ENCODE measurements at places on chromosomes 12 and 14.
A peak's percentile ranks its signal among the peaks of the same experiment; 100 is the strongest.

DNA sequence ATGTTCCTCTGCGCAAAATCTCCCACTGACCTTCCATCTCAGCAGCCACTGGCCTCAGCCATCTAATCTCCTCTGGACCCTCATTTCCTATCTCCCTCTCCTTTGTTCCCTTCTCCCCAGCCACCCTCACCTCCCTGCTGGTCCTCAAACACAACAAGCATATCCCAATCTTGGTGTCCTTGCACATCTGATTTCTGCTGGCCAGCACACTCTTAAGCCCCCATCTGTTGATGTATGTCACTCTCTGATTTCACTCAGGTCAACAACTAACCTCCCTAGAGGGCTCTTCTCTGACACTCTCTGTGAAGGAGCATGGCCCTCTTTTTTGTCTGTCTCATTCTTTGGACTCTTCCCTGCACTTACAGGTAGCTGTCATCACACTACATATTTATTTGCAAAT lies 25.6 kb downstream of the PPM1H start:
- no peak for DNase-seq

- DNase-seq = no peak
These were observed 50.4 kb upstream of the OVCH1 start for GRCh38 chr12:29547864-29548263.

DNA sequence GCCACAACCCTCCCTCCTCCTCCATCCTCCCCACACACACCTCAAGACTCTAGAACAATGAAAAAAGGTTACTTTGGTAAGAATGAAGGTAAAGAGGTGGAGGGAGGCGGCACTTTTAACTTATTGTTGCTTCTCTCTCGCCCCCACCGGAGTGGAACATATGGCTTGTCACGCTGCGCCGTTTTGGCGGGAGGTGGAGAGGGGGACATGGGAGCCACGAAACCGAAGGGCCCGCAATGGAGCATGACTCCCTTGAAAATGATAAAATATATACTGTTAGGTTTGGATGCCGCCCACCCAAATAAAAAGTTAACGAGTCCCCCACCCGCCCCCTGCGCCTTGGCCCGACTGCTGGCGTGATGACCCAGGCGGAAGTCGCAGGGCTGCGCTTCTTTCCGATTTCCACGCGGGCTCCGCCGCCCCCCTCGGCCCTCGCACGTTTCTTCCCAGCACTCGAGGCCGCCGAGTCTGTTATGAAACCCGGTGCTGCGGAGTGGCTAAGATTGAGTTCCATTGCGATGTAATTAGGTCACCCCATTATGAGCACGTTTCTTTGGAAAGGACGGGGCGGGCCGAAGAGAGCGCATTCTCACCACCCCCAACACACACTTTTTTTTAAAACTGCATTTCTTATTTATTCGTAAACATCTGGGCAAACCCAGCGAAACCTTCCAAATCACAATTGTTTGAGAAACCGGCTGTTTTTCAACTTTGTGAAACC lies 1.4 kb upstream of the ZFP36L1 start:
- DNase-seq = peak; percentile 86

DNA sequence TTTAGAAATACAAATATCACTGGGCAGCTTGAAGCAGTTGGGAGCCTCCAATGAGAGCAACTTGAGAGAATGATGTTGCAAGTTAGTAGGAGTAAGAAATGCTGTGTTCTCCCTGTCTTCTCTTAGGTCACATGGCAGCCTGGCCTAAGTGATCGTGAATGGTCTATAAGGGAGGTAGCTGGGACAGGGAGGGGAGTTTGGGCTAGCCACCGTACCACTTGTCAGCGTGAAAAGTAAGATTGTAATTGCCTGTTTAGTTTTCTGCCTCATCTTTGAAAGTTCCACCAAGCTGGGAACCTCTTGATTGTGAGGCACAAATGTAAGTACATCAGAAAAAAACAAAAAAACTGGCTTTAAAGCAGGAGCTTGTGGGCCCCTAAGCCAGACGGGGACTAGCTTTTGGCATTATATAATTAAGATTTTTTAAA lies 36.4 kb downstream of the MDM2 start:
- no peak for DNase-seq

- peak; percentile 12 for DNase-seq
These were observed 64.5 kb downstream of the DAAM1 start for GRCh38 chr14:59252772-59253500.

DNA sequence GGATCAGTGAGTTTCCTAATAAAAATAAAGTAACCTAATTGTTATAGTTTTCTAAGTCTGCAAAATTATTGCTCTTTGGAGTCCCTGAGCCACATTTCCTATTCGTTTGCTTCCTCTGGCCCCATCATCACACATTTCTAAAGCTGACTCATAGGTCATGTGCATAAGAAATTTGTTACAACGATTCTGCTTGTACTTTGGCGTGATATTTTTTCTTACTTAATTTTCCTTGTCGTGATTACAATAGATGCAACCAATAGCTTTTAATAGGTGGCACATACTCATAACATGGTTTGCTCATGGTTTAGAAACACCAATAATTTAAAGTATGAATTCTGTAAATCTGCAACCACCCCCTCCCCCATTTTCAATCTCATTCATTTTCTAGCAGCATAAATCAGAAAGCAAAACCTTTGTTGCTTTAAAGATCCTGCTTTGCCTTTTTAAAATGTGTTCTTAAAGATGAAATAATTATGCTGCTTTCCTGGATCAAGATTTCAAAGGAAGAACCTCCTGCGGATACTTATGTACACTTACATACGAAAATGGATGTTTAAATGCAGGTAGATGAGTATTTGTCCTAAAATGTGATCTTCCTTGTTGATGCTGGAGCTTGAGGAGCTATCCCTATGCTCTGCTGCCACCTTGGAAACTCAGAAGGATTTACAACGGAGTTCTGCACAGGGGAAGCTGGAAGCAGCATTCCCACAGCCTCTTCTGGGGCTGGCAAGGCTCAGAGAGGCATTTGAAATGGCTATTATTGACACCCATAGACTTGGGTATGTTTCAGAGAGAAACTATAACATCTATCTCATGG lies 1.7 kb upstream of the FLRT2 start:
- DNase-seq = peak; percentile 79

DNA sequence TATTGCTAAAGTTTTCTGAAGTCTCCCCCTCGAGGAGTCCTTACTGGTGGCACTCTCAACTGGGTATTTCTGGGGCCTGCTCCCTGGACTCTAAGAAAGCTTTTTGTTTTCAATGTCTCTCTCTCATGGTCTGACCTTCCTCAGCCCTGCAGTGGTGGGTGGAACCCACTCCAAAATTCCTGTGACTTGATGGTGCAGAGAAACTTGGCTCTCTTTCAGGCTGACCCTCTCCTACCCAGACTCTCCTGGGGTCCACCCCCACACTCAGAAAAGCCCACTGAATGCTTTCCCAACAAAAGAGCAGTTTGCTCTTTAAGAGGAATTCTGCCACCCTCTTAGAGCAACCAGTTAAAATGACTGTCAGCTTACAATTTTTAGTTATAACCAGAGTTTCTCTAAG lies 967 bp upstream of the PTCSC3 start:
- DNase-seq = no peak

DNA sequence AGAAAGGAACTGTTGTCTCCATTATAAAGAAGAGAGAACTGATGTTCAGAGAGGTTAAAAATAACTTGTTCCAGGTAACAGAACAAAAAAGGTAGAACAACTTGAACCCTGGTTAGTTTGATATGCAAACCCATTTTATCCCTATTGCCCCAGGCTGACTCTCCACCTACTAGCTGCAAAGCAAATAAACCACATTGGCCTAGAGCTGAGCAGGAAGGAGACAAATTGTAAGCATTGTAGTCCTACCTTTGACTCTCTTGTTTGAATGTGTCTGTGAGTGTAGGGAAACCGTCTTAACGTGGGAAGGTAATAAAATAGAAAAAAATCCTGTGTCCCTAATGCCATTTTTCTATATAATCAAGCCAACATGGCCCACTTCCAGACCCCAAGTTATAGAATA lies 126.4 kb downstream of the CCER1 start:
- DNase-seq = no peak

GRCh38 chr12:32217354-32218310 lies 111.0 kb downstream of the BICD1 start:
- no peak for DNase-seq

- no peak for DNase-seq
These were observed 19.2 kb upstream of the BTBD6 start for GRCh38 chr14:105229099-105229655.

GRCh38 chr12:54734196-54734950 lies 86.2 kb upstream of the DCD start:
- no peak for DNase-seq

- DNase-seq = no peak
These were observed 233.4 kb downstream of the MSRB3 start for GRCh38 chr12:65511912-65512311.

DNA sequence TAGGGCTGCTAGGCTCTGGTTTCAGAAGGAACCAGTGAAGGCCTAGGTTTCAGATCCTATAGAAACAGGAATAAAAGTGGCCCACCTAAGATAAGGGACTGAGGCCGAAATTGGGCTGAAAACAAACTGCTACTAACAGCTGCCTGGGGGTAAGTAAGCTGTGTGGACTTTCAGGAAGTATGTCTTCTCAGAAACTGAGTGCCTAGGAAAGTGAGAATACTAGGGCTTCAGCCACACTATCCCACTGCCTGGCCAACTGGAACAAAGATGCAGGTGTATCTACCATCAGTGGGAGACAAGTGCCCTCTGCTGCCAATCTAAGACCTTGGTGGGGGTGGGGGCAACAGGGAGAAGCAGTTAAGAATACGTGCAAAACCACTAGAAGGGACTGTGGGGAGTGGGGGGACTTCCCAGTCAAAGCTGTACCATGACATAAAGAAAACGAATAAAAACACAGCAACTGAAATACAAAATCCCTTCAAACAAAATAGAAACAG lies 82.5 kb downstream of the MED13L start:
- DNase-seq = no peak

- no peak for DNase-seq
These were observed 27.6 kb downstream of the CDKN1B start for GRCh38 chr12:12744546-12745305.

GRCh38 chr14:34110531-34110930 lies 159.7 kb upstream of the EGLN3 start:
- DNase-seq = no peak

GRCh38 chr14:30972882-30973582 lies 52.4 kb upstream of the AP4S1 start:
- no peak for DNase-seq

DNA sequence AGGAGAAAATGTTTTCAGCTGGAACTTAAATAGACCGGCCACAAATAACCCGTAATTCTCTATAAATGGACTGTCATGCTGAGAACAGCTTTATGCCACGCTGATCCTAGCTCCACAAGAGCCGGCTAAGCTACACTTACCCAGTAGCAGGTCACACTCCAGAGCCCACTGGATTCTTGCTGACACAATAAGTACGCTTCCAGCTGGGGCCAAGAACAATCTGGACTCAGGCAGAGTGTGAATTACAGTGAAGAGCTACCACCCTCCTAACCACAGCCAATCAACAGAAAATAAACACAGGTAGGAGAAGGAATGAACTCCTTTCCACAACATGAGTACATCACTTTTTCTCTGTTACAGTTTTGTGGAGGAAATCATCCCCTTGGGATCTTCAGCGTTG lies 531.3 kb downstream of the GALC start:
- no peak for DNase-seq

GRCh38 chr14:64324895-64325294 lies 30.7 kb upstream of the ESR2 start:
- DNase-seq = peak; percentile 44

DNA sequence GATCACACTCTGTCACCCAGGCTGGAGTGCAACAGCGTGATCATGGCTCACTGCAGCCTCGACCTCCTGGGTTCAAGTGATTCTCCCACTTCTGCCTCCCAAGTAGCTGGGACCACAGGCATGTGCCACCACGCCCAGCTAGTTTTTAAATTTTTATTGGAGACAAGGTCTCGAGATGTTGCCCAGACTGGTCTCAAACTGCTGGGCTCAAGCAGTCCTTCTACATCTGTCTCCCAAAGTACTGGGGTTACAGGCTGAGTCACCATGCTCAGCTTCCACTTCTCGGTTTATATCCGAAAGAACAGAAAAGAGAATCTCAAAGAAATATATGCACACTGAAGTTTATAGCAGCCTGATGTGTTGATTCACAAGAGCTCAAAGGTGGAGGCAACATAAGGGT lies 107.5 kb downstream of the SCARB1 start:
- DNase-seq = no peak

- DNase-seq = no peak
These were observed 743 bp downstream of the PUS1 start for GRCh38 chr12:131929581-131930456.

DNA sequence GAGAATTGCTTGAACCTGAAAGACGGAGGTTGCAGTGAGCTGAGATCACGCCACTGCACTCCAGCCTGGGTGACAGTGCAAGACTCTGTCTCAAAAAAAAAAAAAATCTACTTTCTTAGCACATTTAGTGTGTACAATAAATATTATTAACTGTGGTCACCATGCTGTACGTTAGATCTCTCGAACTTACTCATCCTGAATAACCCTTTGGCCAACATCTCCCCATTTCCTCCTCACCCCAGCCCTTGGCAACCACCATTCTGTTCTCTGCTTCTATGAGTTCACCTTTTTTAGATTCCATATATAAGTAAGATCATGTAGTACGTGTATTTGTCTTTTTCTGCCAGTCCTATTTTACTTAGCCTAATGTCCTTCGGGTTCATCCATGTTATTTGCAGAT lies 13.4 kb downstream of the FUT8 start:
- DNase-seq = no peak

- no peak for DNase-seq
These were observed 95.5 kb downstream of the SLC6A15 start for GRCh38 chr12:84816916-84817695.

GRCh38 chr14:61151251-61151650 lies 129.9 kb downstream of the TMEM30B start:
- DNase-seq = no peak

GRCh38 chr12:124387528-124387911 lies 92.6 kb downstream of the RFLNA start:
- DNase-seq = no peak

DNA sequence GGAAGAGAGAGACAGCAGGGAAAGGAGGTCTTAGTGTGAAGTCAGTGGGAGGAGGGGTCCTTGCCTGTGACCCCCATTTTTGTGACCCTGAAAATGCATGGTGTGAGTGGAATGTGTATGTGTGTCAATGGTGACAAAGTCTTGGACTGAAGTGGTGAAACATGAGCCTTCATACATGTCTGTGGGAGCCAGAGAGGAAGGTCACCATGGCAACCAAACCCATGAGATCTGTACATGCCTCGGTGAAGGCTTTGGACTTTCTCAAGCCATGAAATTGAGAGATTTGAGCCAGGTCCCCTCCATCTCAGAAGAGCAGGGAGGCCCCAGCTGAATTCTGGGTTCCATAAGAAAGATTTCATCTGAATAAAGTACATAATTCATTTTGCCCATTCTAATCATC lies 108.7 kb downstream of the TTC8 start:
- DNase-seq = no peak

- no peak for DNase-seq
These were observed 1.1 kb upstream of the RTRAF start for GRCh38 chr14:51988221-51988620.

DNA sequence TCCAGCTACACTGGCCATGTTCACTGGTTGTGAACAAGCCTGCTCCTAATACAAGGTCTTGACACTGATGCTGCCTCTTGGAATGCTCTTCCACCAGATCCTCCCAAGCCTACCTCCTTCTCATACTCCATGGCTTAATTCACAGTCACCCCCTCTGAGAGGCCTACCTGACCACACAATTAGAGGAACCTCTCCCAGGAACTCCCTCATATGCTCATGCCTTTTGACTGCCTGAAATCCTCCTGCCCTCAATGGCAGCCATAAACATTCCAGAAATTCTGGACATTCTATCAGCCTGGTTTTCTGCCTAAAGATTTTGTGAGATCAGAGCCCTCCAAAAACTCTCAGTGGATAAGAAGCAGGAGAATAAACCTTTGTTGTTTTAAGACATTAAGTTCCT lies 340.2 kb downstream of the C12orf75 start:
- no peak for DNase-seq

- DNase-seq = no peak
These were observed 537.4 kb downstream of the PRKD1 start for GRCh38 chr14:29390081-29390832.
